NCI-H510A (cell line): ENCODE measurements at places on chromosomes 2 and 18.

DNA sequence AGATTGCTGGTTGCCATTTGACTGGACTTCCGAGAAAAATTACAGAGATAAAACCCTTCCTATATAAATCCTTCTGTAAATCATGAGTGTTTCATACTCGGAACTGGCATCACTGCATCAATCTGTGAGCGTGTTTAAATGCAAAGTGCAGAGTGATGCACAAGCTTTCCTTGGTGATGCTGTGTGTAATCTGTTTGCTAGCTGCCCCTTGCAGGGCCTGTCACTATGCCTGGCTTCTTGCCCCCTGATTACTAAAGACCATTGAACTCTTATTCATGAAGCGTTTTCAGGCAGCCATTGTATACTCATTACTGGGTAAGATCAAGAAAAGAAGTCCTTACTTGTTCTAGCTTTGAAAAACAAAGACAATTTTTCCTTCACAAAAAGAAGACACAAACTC is 266.9 kb upstream of the FANCL start:
- no peak for DNase-seq

- no peak for DNase-seq
These were observed 49.2 kb upstream of the PPP1CB start for GRCh38 chr2:28702415-28702861.

GRCh38 chr2:108534584-108535356 is 500 bp downstream of the LIMS1 start:
- peak; percentile 24 for DNase-seq

DNA sequence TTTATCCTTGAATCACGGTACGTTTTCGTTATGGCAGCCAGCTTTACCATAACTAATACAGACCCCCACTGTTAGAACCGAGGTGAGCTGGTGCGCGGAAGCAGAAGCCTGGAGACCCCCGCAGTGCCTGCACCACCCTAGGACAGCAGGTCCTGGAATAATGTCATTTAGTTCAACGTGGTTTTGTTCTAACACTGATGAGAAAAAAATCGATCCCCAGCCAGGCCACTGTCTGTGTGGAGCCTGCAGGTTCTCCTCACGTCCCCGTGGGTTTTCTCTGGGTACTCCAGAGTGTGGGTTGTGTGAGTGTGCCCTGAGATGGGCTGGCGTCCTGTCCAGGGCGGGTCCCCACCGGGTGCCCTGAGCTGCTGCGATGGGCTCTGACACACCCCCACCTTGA is 69.9 kb upstream of the ST3GAL5 start:
- DNase-seq: no peak

DNA sequence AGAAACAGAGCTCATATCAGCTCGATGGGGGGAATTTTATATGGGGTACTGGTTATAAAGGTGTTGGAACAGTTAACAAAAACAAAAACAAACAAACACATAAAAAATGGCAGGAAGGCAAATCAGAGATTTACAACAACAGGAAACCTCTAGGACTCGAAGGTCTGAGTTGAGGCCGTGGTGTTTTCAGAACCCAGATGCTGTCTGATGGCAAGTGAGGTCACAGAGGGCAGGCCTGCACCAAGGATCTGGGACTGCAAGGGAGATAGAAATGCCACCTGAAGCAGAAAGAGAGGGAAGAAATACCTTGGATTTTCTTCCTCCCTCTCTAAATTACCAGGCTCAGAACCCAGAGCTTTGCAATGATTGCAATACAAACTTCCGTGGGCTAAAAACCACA is 429.5 kb downstream of the ZNF521 start:
- DNase-seq: no peak

DNA sequence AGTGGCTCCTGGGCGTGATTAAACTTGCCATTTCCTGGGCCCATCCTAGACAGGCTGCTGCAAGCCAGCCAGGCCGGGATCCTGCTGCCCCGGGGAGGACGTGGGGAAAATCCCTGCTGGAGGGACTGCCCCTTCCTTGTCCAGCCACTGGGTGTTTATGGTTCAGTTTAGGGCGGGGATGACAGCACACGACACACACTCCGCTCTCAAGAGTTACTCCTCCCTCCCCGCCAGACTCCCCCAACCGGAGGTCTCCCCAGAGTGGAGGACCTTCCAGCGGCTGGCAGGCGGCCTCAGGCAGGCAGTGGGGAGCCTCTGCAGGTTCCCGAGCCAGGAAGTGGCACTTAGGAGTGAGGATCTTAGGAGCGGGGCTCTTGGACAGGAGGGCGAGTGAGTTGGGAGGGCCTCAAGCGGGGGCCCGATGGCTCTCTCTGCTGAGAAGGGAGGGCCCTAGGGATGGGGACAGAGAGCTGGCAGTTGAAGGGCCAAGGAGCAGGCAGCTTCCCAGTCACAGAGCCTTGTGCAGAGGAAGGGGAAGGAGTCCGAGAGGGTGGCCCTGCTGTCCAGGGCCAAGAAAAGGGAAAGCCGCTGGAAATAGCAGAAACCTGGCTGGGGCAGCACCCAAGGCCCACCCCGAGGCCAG is 5.7 kb upstream of the GPR35 start:
- no peak for DNase-seq

DNA sequence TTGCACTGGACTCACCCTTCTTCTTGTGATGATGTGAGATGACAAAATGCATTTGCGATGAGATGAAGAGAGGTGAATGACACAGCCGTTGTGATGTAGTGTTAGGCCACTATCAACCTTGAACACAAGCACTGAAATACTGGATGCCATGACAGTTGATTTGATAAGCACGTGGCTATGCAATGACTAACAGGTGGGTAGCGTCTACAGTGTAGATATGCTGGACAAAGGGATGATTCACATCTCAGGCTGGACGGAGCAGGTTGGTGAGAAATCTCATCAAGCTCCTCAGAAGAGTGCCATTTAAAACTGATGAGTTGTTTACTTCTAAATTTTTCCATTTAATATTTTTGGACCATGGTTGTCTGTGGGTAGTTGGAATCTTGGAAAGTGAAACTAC is 375.8 kb upstream of the LYPD1 start:
- DNase-seq: no peak

DNA sequence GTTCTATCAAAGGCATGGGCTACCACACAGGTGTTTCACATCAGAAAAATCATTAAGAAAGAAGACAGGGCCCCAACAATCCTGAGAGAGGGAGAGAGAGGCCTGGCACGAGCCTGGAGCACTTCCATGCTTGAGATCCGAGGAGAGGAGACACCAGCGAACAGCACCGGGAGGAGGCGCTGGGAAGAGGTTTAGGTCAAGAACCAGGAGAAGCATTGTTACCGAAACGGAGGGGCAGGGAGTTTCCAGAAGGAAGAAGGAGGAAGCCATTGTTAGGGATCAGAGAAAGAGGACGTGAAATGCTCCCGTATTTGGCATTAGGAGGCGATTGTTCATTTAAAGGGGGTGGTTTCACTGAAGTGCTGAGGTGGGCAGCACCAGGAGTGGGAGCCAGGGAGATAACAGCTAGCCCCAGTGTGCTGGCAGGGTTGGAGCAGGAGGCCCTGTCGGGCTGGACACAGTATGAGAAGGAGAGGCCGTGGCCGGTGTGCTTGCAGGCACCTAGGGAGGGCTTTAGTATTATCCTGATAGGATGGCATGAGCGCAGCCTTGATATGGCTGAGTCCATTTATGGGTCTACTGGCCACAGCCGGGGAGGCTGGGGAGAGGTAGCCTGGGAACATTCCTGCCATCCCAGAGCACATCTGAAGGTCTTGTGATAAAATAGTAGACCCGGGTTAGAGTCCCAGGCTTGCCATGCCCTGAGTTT is 244.9 kb downstream of the KLHL29 start:
- no peak for DNase-seq

- no peak for DNase-seq
These were observed 116.1 kb upstream of the ZNF516 start for GRCh38 chr18:76610933-76611749.

- DNase-seq: no peak
These were observed 89.6 kb upstream of the NPAS2 start for GRCh38 chr2:100730290-100730868.

DNA sequence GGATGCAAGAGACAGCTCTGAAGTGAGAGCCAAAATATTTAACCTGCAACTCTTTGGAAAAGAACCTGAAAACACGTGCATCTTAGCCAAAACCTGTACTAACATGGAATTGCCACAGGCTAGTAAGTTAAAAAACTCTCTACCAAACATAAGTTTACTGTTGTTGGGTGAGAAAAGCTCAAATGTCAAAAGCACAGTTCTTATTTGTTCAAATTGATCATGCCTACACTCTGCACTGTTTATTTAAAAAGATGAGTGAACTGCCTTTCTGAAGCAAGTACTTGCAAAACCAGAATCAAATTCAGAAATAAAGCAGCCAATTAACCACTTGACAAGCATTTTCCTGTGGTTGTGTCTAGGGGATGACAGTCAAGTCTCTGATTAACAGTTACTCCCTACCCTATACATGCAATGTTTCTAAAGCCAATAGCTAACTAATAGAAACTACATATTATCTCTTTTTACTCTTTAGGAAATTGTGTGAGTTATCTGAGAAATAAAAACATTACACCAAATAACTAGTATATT is 5.6 kb downstream of the IKZF2 start:
- no peak for DNase-seq

DNA sequence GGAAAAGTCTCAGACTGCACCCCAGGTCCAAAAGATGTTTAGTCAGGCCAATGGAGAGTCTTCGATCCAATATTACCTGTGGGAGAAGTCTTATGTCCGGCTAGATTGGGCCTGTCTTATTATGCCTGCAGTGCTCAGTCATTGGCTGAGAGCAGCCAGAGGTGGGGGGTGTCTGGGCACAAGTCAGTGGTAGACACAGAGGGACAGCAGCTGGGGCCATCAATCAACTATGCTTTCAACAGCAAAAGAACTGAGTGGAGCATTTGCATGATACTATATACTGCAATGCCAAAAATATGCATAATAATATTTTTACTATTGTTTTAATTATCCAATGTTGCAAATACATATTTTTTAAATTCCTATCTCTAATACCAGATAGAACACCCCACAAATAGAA is 298.6 kb upstream of the CDH20 start:
- no peak for DNase-seq
